ENCODE measurements at places on chromosomes 3 and 15.

DNA sequence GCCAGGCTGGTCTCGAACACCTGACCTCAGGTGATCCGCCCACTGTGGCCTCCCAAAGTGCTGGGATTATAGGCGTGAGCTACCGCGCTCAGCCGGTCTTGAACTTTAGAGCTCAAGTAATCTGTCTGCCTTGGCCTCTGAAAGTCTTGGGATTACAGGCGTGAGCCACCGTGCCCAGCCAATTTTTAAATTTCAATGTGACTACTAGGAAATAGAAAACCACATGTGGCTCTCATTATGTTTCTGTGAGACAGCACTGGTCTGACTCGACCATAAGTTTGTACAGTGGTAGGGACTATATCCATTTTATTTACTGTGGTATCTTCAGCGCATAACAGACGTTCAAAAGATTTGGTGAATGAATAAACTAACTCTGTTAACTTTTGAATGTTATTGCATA, 9.1 kb downstream of the ZFAND6 start:
- DNase-seq = no peak

DNA sequence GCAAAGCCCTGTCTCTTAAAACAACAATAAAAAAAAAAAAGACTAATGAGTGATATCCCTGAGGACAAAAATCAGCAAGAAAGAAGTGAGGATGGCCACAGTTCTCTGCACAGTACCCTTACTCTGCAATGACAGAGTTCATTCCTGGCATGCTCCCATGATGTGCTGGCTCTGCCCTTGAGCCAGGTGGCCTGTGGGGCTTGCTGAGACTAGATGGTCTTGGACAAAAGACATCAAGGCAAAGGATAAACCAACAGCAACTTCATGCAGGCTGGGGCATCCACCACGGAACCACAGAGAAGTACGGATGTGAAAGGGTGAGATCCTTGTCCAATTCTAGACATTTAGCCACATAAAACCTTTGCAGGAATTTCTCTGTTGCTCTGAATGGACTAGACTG, 12.7 kb downstream of the MGLL start:
- no peak for DNase-seq

DNA sequence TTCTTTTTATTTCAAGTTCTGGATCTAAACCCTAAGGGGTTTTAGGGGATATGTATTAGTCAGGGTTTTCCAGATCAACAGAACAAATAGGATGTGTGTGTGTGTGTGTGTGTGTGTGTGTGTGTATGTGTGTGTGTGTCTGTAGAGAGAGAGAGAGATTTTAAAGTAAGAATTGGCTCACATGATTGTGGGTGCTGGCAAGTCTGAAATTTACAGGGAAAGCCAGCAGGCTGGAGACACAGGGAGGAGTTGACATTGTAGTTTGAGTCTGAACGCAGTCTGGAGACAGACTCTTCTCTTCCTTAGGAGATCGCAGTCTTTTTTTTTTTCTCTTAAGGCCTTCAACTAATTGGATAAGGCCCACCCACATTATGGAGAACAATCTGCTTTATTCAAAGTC, 428.8 kb upstream of the TBL1XR1 start:
- DNase-seq = no peak

GRCh38 chr3:14131134-14131533, 6.3 kb downstream of the TMEM43 start:
- no peak for DNase-seq

- DNase-seq = no peak
Observed at GRCh38 chr3:29128001-29128400, 152.9 kb upstream of the RBMS3 start.

DNA sequence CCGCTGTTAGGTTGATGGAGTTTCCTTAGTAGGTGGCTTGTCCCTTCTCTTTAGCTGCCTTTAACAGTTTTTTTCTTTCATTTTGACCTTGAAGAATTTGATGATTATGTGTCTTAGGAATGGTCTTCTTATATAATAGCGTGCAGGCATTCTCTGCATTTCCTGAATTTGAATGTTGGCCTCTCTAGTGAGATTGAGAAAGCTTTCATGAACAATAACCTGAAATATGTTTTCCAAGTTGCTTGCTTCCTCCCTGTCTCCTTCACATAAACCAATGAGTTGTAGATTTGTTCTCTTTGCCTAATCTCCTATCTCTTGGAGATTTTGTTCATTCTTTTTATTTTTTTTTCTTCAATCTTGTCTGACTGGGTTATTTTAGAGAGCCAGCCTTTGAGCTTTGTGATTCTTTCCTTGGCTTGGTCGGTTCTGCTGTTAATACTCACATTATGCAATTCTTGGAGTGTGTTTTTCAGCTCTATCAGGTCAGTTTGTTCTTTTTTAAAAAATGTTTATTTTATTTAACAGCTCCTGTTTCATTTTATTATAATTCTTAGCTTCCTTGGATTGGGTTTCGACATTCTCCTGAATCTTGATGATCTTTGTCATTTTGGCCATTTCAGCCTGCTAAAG, 627.9 kb downstream of the SI start:
- no peak for DNase-seq

All from NCI-H446 treated with DMSO at 0.1 percent for 48 hours (cell line).